ENCODE measurements at places on chromosomes 7 and 10.

- DNase-seq, result no peak
Observed at GRCh38 chr10:1126461-1126860, 70.3 kb downstream of the WDR37 start.

GRCh38 chr7:86720306-86720705, 76.6 kb downstream of the GRM3 start:
- no peak for DNase-seq

DNA sequence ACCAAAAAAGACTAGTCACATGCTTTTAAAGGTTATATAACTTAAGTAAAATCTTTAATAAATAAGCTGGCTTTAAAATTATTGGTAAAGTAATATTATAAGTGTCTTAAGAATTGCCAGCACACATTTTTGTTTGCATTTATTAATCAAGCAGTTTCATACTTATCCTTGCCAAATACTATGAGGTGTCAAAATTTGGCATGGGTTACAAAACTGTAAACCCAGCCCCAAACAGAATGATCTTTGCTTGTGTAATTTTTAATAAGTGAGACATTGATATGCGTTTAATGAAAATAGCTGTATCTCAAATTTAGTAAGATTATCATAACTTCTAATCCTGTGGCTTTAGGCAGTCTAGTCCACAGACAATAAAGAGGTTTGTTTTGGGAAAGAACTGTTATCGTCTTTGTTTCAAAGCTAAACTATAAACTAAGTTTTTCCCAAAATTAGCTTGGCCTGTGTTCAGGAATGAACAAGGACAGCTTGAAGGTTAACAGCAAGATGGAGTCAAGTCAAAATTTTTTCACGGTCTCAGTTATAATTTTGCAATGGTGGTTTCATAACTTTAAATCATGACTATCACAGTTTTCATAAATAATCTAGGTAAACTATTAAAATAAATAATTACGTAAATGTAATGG, 72.8 kb downstream of the ST8SIA6 start:
- no peak for DNase-seq

DNA sequence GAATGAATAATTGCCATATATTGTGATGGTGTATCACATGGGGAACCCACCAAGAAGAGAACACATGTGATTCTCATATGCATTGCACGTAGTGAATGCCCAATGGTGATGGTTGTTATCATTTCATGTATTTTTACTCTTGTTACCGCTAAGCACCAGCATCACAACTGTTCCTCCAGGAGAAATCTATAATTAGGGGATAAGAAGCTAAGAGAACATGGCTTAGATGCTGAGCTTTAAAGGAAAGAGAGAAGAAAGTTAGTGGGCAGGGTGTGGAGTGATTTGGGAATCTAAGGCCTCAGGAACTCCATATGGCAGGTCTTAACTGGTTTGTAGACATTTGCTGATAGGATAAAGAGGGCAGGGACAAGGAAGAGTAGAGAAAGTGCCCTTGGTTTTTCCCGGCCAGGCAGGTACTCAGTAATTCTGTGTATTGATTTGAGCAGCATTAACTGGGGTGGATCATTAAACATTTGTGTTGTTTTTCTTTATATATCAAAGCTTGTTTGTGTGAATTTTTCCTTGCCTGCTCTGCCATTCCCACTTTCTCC, 145.9 kb downstream of the LRRC4 start:
- DNase-seq, result no peak

- DNase-seq, result peak; percentile 18
Observed at GRCh38 chr7:111499027-111499426, 63.3 kb downstream of the IMMP2L start.

DNA sequence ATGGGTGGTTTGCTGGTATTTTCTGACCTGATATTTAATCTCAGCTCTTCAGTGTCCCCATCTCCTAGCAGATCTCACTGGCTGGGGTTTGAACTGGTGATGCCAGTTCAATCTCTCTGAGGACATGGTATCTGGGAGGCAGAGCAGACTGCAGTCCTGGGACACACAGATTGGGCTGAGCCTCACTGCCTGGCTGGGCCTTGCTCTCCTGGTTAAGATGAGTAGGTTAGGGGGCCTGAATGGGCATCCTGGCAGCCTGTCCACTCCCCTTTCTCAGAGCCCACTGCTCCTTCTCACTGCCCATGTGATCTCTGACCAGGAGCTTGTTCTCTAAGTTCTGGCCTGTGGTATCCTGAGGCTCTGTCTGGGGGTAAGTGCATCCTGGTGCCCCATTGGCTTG, 363.4 kb downstream of the GLRX3 start:
- DNase-seq, result no peak

DNA sequence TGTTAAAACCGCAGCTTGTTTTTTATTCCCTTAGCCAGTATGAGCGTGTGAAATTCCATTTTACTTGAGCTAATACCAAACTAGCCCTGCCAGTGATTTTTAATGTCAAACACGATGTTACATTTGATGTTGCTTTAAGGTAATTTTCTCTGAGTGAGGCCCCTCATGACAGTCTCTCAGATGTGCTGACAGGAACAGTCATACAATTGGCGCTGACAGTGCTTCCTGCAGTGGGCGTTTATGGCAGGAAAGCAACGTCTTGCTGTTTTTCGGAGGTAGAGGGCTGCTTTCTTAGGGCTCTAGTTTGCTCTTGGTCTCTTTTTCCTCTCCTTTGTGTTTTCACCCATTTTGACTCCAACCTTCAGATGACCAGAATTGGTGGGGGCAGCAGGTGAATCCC, 19.3 kb downstream of the PON1 start:
- no peak for DNase-seq

GRCh38 chr10:110413049-110413783, 84.5 kb upstream of the DUSP5 start:
- peak; percentile 40 for DNase-seq

- no peak for DNase-seq
Observed at GRCh38 chr10:93315246-93315645, 166.9 kb downstream of the MYOF start.

DNA sequence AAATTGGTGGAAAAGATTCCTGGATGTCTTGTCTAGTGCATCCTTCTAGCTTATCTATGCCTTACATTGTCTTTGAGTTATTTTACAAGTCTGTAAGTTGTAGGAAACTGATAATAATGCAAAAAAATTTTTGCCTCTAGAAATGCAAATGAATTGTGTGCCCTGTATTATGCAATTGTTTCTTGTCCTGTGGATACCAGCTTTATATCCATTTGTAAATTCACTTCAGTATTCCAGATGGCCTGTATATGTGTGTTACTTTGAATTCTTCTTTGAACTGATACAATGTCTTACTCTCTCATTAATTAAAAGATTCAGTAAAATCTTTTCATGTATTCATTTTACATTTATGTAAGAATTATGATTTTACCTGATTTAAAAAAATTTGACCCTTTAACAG, 234.3 kb downstream of the LRMDA start:
- DNase-seq, result no peak

- no peak for DNase-seq
Observed at GRCh38 chr7:154960063-154960790, 42.7 kb downstream of the PAXIP1 start.

DNA sequence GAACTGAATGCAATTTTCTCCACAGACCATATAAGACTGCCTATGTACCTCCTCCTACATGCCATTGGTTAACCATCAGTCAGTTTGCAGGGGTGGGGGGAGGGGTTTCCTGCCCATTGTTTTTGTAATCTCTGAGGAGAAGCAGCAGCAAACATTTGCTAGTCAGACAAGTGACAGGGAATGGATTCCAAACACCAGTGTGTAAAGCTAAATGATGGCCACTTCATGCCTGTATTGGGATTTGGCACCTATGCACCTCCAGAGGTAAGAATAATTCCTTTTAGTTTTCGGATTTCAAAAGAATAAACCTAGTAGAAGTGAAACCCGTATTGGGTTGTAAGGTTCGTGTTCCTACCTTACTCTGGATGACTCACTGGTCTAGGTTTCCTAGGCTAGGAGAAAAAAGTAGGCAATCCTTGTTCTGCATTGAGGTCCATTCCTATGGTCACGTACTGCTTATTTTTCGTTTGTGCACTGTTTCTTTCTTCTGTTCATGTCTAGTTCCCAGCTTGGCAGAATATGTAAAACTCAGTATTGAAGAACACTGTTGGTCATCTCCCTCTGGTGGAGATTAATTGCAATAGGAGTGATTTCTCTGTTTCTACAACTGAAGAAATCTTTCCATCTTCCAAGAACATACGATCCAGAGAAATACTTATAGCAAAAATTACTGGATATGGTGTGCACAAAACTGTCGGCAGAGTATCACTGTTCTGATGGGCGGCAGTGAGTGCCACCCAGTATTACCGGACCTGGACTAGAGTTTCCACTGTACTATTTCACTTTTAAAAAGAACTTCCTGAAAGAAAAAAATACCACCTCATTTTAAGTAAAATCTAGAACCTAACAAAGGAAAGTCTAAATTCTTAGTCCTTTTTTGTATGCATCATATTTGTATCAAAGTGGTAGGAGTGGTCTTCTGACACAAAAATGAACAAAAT, at the start of gene AKR1C3:
Gene AKR1C3 (plus strand): TSS at position 150 of the 941 bp plus-strand sequence. CDS start 31 bp downstream, at position 181.
- no peak for DNase-seq

- DNase-seq, result no peak
Observed at GRCh38 chr10:33421789-33422462, 87.5 kb upstream of the NRP1 start.

DNA sequence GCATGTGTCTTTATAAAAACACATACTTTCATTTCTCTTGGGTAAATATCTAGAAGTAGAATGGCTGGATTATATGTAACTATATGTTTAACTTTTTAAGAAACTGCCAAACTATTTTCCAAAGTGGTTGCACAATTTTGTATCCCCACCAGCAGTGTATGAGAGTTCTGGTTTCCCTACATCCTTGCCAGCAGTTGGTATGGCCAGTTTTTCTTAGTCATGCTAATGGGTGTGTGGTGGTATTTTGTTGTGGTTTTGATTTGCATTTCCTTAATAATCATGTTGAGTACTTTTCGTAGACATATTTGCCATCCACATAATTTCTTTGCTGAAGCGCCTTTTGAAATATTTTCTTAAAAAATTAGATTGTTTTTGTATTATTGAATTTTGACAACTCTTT, 60.3 kb downstream of the NEUROG3 start:
- no peak for DNase-seq

DNA sequence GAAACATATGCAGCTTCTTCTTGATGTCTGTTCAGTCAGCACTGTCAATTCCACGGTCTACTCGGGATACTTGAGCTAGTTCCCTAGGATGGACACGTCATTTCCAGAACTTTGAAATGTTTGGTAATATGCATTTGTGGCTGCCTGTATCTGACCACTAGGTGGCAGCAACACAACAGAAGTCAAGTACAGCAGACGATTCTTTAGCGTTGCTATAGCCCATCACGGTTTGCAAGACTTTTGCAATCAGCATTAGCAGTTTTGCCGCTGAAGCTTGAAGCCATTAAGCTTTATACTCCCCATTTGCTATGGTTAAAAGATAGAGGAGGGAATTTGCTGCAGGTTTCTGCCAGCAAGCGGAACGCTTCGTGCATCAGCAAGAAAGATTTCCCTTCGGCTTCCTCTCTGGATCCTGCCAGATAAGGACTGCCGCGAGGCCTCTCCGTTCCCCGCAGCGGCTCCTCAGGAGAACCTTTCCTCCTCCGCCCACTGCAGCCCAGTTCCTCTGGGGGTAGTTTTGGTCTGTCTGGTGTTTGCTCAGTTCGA, 63.5 kb downstream of the ABCC2 start:
- DNase-seq, result peak; percentile 83

- no peak for DNase-seq
Observed at GRCh38 chr7:151657173-151657572, 137.5 kb upstream of the RHEB start.

- peak; percentile 58 for DNase-seq
Observed at GRCh38 chr7:158827411-158828132, 1.7 kb downstream of the ESYT2 start.

DNA sequence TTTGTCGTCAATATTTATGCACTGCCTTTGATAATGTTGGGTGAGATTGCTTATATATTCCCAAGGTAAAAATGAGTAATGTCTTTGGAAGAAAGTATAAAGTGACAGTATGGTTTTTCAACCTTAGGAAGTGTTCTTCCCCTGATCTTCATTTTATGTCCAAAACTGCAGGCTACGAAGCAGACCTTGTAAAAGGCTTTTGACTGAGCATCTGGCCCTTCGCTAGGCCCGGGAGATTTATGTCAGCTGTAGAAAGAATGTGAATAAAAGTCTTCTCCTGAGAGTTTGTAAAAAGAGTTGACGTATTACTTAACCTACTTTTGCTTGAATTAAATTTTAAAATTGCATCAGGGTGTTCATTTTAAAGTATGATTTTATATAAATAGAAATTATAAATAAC, 116.8 kb downstream of the CPED1 start:
- DNase-seq, result no peak

DNA sequence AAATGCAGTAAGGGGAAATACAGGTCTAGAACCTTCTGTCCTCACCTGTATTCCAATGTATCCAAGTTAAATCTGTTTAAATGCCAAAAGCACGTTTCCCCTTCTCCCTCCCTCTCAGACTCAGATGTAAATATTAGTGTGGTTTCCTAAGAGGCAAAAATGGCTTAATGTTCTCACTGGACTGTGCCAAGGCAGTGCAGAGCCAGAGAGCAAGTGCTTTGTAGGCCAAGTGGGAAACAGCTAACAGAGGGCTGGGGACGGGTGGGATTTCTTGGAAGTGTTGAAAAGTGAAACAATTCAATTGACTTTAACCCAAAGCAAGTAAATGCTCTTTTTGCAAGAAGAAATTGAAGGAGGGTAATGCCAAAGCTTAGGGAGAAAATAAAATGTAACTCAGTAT, 103.1 kb downstream of the GSAP start:
- DNase-seq, result no peak

DNA sequence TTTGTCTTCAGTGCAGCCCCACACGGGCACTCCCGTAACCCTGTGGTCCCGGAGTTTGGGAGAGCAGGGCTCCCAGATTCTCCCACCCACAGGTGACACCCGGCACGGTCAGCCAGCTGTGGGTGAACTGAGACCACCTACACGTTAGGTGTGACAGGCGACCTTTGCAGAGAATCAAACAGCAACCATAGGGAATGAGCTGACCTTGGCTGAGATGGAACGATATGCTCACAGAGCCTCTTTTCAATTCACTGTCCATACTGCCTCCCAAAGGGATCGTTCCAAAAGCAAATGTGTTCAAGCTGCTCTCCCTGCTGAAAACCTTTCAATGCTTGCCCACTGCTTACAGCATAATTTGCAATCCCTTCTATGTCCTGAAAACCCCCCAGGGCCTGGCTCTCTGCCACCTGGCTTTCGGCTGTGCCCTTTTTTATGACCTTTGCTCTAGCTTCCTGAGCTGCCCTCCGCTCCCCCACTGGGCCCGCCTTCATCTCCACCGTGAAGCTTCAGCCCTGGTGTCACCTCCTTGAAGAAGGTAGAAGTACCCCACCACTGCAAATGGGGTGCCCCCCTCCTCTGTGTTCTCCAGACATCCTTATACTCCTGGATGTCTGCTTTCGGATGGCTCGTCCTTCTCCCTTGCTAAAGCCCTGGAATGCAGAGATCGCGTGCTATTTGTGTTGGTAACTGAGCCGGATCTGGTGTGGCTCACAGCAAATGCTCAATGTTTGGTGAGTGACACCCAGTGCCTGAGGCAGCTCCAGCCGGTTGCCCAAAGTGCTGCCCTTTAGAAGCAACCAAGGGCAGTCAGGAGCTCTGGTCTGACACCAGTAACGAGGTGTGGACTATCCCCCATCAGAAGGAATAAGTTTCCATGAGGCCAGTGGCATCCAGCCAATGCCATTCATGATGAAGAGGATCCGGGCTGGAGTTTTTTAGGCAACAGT, 90.4 kb downstream of the KIAA1549 start:
- DNase-seq, result no peak

Measured in activated CD4-positive, alpha-beta T cell treated with anti-CD3 and anti-CD28 coated beads, Interleukin-2, amount 50 U/mL, for 16 hours (primary cell).